NCI-H748 treated with DMSO at 0.1 percent for 48 hours (cell line): ENCODE measurements at places on chromosomes 1 and 21.

- no peak for DNase-seq
These were observed 190.5 kb downstream of the PTPRC start for GRCh38 chr1:198829356-198829755.

GRCh38 chr1:53689736-53690326, 49.1 kb downstream of the GLIS1 start:
- no peak for DNase-seq

- DNase-seq: no peak
These were observed 110.2 kb upstream of the IVNS1ABP start for GRCh38 chr1:185427264-185427663.

GRCh38 chr1:154806333-154806732, 63.7 kb downstream of the KCNN3 start:
- DNase-seq: no peak

- DNase-seq: no peak
These were observed 81.2 kb upstream of the TMPRSS2 start for GRCh38 chr21:41589131-41589530.

GRCh38 chr1:108327534-108328466, 83.9 kb upstream of the NBPF4 start:
- DNase-seq: no peak

DNA sequence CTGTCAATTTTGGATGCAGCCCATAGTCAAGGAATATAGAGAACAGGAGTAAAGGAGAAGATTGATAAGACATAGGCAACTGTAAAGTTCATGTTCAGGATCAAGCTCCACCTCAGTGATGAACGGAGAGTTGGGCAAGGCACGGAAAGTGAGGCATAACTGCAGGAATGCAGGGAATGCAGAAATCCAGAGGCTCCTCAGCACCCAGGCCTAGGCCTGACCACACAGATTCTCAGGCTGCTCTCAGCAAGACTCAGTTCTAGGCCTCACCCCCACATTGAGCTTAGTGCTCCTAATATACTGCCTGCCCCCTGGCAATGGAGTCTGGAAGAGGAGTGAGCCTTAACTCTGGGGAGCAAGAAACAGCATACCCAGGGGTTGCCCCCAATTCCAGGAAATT, 36.3 kb upstream of the S1PR1 start:
- DNase-seq: no peak

DNA sequence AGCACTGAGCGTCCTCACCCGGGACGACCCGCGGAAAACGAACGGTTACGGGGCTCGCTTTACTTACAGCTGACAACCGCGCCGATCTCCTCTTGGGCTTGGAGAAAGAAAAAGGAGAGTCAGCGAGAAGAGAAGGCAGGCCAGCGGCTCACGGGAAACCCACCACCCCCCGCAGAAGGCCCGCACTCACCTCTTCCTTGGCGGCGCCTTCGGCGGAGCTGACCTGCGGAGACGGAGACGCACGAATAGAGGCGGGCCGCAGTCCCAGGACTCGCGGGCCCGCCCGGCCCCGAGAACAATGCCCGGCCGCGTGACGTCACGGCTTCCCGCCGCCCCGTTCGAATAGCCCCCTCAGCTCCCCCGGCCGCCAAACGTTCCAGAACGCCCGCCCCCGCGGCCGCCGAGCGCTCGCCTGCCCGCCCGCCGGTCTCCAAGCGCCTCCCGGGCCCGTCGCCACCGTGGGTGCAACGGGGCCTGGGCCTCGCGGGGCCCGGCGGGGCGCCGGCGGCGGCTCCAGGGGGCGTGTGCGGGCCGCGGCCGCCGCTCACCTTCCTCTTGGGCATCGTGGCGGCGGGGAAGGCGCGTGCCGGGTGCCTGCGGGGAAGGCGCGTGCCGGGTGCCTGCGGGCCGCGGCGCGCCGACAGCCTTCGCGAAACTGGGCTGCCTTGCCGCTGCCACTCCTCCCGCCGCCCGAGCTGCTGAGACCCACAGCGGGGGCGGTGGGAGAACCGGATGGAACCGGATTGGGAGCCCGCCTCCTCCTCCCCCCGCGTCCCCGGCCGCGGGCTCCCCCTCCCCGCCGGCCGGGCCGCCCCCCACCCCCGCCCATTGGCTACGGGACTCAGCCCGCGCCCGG, at the start of gene HMGN1:
Gene HMGN1, minus strand, starts transcription at position 734 of the 856 bp plus-strand sequence. Its CDS starts 171 bp downstream, at position 563.
- DNase-seq: peak; percentile 84

DNA sequence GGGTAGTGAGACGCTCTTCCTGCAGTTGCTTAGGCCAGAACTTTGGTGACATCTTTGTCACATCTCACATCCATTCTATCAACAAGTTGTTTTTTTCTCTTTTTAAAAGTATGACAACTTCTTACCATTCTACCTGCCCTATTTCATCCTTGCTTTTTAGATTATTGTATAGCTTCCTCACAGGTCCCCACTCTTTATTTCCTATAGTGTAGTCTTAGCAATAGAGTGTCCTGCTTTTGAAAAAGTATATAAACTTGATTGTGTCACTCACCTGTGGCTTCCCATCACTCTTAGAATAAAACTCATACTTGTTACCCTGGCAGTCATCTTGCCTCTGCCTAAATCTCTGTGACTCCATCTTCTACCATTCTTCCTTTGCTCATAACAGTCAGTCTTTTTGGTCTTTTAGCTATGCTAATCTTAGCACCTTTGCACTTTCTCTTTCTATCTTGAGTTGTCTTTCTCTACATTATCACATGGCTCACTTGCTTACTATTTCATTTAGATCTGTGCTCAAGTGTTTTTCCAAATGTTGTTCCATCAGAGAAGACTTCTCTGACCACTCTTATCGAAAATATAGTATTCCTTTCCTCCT, 9.5 kb downstream of the CDC73 start:
- no peak for DNase-seq

- no peak for DNase-seq
These were observed 132.4 kb downstream of the DSCAM start for GRCh38 chr21:40714536-40714935.

GRCh38 chr1:37353871-37354270, 120.5 kb upstream of the ZC3H12A start:
- DNase-seq: no peak

DNA sequence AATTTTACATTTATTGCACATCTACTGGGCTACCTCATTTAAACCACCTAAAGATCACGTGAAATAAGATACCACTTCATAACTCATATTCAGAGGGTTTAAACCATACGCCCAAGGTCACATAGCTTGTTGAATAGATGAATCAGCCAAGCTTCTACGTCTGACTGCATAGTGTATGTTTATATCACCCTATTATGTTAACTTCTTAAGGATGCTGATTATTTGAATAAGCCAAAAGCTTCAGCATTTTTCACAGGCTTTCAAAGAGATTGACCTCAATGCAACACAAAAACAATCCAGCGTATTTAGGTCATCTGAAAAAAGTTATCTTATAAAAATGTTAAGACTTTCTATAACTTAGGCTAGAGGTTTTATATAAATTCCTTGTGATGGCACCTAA, 373.8 kb downstream of the TGFB2 start:
- DNase-seq: no peak

DNA sequence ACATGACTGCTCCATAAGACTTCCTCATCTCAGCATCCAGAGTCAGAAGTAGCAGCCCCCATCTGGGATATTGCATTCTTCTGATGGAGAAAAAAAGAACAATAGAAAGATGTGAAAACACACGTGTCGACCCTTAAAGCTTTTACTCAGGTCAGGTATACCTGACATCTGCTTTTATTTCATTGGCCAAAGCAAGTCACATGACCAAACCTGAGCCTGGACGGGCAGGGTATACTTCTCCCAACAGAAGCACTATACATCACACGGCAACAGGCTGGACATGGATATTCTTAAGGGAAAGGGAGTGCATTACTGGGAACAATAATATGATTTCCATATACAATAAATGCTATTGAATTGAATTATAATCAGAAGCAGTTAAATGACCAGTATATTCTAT, 243.3 kb downstream of the LMO4 start:
- no peak for DNase-seq

GRCh38 chr1:102420034-102420433, 423.3 kb upstream of the OLFM3 start:
- no peak for DNase-seq

- no peak for DNase-seq
These were observed 12.5 kb downstream of the TRAF3IP3 start for GRCh38 chr1:209768354-209768774.

GRCh38 chr21:35556536-35556935, 503.8 kb downstream of the SETD4 start:
- no peak for DNase-seq

- no peak for DNase-seq
These were observed 22.6 kb upstream of the FCGR2A start for GRCh38 chr1:161482610-161483009.

- no peak for DNase-seq
These were observed 40.4 kb upstream of the RPL11 start for GRCh38 chr1:23651069-23651808.

GRCh38 chr1:26045722-26046245, at the start of gene SLC30A2:
Gene SLC30A2 (minus strand): TSS chr1:26046118. CDS start chr1:26045896, 222 bp downstream.
- no peak for DNase-seq

- DNase-seq: no peak
These were observed 6.2 kb downstream of the PLA2G5 start for GRCh38 chr1:20076223-20076622.

GRCh38 chr1:38256072-38256471, 209.5 kb upstream of the POU3F1 start:
- no peak for DNase-seq

- no peak for DNase-seq
These were observed 23.8 kb upstream of the SLC22A15 start for GRCh38 chr1:115952547-115952946.
